MV-4-11 (cell line): ENCODE measurements at places on chromosomes 1 and 21.
A peak's percentile ranks its signal among the peaks of the same experiment; 100 is the strongest.

DNA sequence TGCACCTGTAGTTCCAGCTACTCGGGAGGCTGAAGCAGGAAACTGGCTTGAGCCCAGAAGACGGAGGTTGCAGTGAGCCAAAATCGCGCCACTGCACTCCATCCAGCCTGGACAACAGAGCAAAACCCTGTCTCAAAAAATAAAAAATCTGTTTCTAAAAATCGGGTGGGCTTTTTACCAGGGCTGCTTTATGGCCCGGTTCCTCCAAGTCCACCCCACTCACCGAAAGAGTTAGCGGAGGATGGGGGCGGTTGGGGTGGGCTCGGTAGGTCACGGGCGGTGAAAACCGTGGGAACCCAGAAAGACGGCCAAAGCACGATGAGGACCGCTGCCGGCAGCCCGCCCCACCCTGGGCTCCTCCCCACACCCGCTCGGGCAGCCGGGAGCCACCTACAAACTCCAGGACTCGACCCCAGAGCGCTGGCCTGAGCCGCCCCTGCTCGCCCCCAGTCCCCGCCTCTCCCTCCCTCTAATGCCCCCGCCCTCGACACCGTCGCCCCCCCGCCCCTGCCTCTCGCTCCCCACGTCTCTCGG, 846 bp upstream of the PER3 start:
- DNase-seq = no peak

GRCh38 chr21:43940329-43941050, 71.6 kb upstream of the TRAPPC10 start:
- DNase-seq = no peak

DNA sequence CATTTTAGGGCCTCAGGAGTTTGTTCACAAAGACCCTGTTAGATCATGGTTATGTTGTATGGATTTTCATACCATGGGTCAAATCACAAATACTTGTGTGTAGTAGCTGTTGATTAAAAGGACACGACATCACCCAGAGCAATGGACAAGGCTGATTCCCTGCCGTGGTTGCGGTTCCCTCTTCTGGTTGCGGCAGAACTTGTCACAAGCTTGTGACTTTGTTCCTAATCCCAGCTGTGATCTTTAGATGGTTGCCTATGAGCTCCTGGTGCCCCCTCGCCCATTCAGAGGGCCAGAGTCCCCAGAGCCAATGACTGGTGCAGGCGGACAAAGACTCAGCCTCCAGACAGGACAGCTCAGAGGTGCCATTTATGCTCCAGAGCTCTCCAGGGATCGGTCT, 11.8 kb upstream of the SDHB start:
- peak; percentile 45 for DNase-seq

- DNase-seq = no peak
These were observed 155.5 kb downstream of the KCNH1 start for GRCh38 chr1:210978316-210978973.

GRCh38 chr21:27346041-27346448, 379.2 kb upstream of the ADAMTS5 start:
- no peak for DNase-seq

DNA sequence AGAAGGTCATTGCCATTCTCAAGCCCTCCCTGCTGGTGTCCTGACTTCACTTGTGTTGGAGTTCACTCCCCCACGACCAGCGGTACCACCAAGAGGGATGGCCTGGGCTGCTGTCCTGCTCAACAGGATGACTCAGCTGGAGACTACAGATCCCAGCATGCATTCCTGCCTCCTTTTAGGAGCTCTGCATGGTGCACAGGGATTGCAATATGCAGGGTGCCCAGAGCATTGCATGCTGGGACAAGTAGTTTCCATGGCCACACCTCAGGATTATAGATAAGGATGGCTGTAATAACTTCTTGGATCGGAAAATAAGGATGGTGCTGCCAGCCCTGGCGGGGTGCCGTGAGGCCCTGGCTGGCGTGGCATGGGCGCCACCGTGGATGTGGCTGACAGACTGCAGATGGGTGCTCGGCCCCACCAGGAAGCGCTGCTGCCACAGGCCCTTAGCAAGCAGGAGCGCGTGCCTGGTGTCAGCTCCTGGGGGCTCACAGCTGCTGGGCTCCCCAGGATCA, 150.0 kb downstream of the CASZ1 start:
- DNase-seq = peak; percentile 82

GRCh38 chr1:920010-920409, 3.7 kb upstream of the SAMD11 start:
- no peak for DNase-seq

GRCh38 chr1:169538998-169539871, 47.0 kb downstream of the F5 start:
- no peak for DNase-seq

DNA sequence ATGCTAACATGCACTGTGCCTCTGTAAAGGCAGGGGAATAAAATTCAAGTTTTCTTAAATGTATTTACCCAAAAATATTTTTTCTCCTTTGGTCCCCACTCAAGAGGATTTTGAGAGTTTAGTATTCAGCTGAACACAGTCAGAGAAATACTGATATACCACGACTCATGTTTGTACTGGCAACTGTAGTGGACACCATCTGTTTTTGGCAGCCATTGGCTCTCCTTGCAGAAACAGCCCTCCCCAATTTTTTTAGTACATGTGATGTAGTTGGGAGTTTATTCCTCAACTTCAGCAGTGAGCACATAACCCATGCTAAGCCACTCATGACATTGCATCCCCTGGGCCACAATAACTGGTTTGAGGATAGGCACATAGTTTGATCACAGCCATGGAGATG, 154.8 kb upstream of the POU3F1 start:
- DNase-seq = no peak

- peak; percentile 68 for DNase-seq
These were observed 10.1 kb upstream of the SESN2 start for GRCh38 chr1:28249013-28249865.

DNA sequence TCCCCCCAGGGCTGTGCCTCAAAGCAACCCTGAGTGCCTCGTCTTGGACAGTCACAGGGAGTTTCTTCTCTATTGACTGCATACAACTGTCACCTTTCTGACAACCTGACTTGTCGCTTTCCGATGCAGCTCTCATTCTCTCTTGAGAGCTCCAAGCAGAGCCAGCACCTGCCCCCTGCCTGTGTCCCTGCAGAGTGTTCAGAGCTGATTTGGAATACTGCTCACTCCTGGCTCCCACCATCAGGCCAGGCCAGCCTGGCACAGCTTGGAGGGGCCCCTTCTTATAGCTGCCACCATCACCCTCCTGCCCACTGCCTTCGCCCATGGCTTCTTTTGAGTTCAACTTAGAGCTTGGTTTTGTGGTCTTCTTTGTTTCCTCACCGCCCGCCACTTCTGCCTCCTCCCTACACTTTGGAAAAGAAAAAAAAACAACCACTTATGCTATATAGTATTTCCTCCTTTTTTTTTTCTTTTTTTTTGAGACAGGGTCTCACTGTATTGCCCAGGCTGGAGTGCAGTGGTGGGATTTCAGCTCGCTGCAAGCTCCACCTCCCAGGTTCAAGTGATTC, 12.3 kb downstream of the NCF2 start:
- DNase-seq = peak; percentile 82

DNA sequence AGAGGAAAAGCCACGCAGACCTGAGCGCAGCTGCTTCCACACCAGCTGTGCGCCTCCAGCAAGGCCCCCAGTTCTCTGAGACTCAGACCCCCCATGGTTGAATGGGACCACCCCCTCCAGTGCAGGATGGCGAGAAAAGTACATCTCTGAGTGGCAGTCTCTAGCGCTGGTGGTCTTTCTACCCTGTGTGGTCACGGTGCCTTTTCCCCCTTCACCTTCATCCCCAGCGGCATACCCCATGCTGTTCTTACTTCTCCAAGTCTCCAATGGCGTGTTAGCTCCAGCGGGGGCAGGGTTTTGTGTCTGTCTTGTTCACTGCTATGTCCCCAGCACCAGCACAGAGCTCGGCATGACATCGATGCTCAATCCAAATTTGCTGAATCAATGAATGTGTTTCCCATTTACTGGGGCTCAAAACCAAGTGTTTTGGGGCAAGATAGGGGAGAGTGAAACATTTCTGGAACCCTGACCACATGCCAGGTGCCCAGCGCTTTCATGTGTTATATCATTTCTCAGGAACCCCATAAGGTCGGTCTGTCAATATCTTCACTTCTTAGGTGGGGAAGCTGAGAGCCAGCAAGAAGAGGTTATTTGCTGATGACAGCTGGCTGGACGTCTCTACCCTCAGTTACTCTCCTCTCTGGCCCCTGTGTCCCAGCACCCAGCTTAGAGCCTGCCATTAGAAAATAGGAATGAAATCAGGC, 959 bp upstream of the SDC3 start:
- no peak for DNase-seq

GRCh38 chr1:78839704-78840277, 166.7 kb downstream of the ADGRL4 start:
- DNase-seq = peak; percentile 19

DNA sequence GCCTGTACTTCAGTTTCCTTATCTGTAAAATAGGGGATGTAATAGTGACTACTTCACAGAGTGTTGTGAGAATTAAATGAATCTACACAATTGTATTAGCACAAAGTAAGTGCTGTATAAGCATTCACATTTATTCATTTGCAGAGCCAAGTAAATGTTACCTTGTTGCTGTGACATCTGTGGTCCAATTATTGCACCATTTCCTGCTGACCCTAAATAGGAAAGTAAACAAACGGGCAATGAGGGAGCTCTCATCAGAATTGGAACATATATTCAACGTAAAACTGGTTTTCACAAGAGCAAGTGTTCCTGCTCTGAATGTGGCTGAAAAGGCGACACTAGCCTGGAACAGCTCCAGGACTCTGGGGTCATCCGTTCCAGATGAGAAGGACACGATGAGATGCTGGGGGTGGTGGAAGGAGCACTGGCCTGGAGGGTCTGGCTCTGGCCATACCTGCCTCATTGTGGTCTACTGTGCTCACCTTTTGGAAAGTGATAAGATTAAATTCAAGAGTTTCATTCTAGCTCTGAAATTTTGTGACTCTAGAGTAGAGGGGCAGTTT, 34.5 kb downstream of the PROX1 start:
- no peak for DNase-seq

DNA sequence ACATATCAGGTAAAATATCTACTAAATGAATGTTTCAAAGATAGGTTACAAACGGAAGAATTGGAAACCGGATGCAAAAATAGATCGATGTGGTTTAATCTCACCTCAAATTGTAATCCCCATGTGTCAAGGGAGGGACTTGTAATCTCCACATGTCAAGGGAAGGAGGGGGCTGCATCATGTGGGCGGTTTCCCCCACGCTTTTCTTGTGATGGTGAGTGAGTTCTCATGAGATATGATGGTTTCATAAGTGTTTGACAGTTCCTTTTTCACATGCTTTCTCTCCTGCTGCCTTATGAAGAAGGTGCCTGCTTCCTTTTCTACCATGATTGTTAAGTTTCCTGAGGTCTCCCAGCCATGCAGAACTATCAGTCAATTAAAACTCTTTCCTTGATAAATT, 408.7 kb upstream of the TMPRSS15 start:
- DNase-seq = peak; percentile 99

GRCh38 chr1:31010086-31010989, 55.2 kb downstream of the PUM1 start:
- no peak for DNase-seq

GRCh38 chr1:234170622-234171021, 202.6 kb upstream of the COA6 start:
- DNase-seq = no peak

- no peak for DNase-seq
These were observed 3.7 kb downstream of the CHD1L start for GRCh38 chr1:147246044-147246690.

GRCh38 chr1:193348091-193348768, 161.8 kb upstream of the B3GALT2 start:
- no peak for DNase-seq

- DNase-seq = no peak
These were observed 213.5 kb downstream of the RPS6KC1 start for GRCh38 chr1:213264531-213264930.

DNA sequence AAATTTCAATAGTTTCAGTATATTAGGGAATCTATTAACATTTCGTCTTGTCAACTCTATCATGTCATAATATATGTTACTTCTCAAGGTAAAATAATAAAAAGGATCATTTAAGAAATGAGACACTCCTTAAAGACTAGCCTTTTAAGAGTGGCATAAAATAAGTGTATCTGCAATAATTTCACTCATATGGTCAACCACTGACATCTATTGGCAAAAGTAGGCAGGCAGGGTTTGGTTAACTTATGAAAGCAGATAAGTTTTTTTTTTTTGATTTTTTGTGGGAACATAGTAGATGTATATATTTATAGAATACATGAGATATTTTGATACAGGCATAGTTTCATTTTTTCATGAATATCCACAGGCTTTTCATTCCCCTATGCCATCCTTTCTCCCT, 5.5 kb upstream of the RGS21 start:
- DNase-seq = peak; percentile 10

DNA sequence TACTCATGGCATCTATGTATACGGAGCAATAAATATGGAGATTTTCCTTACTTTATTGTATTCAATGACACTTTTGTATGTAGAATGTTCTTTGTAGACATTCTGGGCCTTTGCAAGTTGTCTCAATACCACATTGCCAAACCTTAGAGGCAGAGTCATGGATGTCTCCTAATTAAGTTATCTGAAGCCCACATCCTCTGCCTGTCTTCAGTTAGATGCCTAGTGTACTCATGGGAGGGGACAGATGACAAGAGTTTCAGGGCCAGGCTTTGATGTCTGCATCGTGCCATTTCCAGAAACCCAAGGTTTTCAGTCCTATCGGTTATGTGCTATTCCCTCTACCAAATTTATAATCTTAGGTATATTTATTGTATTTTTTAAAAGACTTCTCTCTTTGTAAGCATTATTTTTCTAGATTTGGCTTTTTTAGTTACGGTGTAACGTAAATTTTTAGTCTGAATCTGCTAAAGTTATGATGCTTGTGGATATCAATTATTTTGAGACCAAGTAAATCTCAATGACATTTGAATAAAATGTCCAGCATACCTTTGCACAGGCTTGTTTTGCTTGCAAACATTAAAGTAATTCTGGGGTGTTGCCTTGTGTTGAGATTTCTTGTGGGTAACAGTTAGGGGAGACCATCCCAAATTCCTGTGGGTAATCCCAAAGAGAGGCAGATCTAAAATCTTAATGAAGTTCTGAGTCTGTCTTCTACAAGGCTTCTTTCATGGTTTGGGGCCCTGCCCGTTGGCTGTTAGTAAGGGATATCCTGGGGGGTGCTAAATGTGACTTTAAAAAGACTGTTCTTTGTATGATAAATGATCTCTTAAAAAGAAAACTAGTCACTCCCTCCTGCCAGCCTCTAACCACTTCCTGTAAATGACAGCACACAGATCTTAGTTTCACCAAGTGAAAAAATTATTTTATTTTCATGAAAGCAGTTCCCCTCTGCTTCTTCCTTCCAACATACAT, 8.0 kb upstream of the MACF1 start:
- peak; percentile 89 for DNase-seq
